B cell (primary cell): ENCODE measurements at places on chromosomes 2 and 18.

DNA sequence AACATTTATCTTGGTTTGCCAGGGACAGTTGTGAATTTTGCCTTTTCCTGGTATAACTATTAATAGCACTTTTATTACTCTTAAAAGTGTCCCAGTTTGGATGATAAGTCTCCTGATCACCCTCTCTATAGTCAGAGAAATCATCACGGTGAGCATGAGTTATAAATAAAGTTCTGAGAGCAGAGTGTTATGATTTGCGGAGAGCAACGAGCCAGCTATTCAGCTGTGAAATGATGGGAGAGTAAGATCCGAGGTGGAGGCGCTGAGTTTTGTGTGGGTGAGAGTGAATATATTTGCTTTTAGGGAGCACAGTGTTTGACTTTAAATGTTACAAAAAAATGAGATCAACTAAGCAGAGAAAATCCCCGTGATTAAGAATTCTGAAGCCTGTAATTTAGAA, 179.6 kb downstream of the DSC3 start:
- DNase-seq = no peak

DNA sequence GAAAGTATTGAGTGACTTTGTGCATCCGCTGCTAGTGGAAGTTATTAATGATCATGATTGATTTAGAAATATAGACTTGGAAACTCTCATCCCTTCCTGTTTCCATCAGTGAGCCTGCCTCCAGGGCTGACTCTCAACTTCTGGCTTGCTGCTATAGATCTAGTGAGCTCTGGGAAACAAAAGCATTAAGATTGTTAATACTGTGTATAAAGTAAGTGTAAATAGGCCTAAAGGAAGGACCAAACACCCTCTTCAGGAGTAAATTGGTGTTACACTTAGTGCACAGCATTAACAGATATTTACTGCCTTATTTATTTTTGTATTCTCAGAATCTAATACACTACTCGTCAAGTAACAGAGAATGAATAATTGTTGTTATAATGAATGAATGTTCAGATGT, 285.6 kb downstream of the THSD7B start:
- no peak for DNase-seq

DNA sequence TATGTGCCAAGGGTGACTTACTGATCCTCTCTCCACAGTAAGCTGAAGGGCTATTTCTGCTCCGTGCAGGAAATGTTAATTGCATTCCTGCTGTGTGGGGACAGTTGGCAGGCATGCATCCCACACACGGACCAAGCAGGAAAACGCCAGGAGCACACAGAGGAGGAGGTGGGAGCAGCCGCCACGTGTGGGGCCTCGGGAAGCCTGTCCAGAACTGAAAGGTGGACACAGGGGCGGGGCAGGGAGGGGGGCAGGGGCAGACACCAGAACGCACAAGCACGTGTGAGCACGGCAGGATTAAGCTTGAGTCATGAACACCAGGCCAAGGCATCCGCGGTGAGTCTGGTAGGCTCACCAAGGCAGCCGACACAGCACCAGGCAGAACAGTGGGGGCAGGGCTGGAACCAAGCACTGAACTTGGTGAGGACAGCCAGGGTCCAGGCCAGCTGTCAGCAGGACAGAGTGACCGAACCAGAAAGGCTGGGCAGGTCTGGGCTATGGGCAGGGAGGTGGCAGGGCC, 177.1 kb downstream of the EIPR1 start:
- no peak for DNase-seq

DNA sequence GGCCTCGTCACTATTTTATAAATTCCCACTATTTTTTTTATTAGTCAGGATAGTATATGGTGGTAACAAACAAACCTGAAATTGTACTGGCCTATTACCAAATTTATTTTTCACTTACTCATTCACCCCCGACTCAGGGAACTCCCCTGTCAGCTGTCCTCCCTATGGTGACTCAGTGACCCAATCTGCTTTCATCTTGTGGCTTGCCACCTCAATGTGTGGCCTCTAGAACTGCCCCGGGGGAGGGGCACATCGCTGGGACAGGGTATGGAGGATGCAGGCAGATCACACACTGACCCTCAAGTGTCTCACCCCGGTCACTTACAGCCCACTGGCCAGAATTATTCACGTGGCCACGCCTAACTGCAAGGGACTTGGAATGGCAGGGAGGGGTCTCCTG, 71.6 kb downstream of the ACTR2 start:
- DNase-seq = no peak

DNA sequence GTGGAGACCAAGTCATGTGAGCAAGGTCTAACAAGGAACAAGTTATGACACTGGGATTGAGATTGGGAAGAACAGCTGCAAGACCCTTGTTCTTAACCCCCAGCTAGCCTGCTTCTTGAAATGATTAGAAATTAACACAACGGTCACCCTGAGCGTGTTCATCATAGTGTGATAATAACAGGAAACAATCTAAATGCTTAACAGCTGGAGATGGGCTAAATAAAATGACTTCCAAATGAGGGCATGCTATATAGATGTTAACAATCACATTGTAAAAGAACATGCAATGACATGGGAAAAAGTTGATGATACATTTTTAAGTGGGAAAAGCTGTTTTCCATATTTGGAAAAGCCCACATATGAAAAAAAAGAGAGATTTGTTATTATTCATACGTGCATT, 47.6 kb downstream of the RPL37A start:
- no peak for DNase-seq

DNA sequence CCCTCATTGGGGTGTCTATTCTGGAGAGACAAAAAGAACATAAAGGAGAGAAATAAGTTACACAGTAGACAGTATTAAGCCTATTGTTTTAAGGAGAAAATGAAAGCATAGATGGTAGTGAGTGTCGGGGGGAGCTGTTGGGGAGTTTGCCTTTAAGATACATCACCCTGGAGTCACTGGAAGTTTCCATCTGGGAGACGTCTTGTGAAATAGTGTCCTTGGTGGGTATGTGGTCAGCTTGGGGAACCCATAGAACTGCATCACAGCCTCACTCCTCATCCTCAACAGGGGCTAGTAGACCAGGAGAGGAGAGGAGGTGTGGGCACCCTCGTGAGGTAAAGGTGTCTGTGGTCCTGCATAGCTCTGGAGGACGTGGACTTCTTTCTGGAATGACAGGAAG, 60.6 kb downstream of the RNF144A start:
- no peak for DNase-seq

- no peak for DNase-seq
Measured at GRCh38 chr2:145530653-145531052, 1010.7 kb upstream of the ZEB2 start.

DNA sequence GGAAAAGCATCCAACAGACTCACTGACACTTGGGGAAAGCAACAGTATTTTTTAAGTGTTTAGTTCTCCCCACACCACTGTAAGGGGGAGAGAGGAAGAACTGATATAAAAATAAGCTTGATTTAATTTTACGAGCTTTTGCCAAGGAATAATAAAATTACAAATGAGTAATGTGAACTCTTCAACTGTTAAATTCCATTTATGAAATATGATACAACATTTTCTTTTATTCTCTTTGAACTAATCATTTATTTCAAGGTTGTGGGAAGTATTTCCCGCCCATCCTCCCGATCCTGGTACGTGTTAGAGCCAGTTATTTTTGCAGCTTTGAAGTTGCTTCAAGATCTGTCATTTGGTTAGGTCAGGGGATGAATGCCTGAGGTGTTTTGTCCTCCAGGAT, 35.2 kb downstream of the WDPCP start:
- DNase-seq = no peak

- peak; percentile 39 for DNase-seq
Measured at GRCh38 chr2:10091182-10091888, 11.1 kb upstream of the CYS1 start.

GRCh38 chr2:69694894-69695849, 46.8 kb upstream of the ANXA4 start:
- no peak for DNase-seq

- peak; percentile 42 for DNase-seq
Measured at GRCh38 chr2:136125236-136125635, 7.3 kb upstream of the CXCR4 start.

DNA sequence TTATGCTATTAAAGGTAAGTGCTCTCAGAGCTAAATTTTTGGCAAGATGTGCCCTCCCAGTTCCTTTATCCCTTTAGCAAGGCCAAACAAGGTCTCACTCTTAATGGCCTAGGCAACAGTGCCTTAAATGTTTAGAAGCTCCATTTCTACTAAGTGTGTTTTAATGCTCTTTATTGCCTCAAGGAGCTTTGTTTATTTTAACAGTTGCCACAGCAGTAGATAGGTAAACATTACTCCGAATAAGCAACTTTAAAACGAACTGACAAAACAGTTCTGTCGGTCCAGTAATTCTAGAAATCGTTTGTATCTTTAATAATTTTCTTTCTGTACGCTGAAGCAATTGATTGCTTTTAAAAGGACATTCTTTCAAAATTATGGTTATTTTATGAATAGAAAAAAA, 74.5 kb downstream of the PIEZO2 start:
- DNase-seq = no peak
